IPS DF 19.7 (cell line): ENCODE measurements at places on chromosomes 4 and X.

DNA sequence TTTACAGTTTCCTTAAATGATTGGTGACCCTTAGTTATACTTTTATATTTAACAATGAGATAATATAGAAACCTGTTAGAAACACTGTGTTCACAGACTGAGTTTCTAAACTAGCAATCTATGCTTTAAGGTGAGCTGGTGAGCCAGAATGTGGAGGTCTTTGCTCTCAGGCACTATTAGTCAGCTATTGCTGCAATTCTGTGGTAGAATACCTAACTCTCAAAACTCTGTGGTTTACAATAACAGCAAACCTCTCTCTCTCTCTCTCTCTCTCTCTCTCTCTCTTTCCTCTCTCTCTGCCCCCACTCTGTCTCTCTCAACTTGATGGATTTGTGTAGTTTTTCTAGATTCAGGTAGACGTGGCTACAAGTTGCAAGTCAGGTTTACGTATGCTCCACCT, 17.6 kb upstream of the LCORL start:
- no peak for DNase-seq

GRCh38 chr4:24775032-24775605, 20.3 kb upstream of the SOD3 start:
- DNase-seq: no peak

DNA sequence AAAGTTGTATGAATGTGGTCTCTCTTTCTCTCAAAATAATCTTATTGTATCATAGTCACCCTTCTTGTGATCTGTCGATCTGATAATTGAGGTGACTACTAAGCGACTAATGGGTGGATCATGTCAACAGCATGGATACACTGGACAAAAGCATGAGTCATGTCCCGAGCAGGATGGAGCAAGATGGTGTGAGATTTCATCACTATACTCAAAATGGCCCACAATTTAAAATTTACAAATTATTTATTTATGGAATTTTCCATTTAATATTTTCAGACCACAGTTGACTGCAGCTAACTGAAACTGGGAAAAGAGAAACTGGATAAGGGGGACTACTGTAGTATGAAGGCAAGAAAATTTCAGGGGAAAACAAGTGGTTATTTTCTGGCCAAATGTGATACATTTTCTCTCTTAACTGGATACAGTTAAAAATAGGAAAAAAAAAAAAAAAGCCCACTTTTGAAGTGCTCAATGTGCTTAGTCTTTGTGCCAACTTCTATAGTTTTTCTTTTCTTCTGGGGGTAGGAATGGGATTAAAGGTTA, 25.3 kb downstream of the FAM241A start:
- no peak for DNase-seq

- no peak for DNase-seq
These were observed 11.3 kb upstream of the SETD7 start for GRCh38 chr4:139567159-139567870.

DNA sequence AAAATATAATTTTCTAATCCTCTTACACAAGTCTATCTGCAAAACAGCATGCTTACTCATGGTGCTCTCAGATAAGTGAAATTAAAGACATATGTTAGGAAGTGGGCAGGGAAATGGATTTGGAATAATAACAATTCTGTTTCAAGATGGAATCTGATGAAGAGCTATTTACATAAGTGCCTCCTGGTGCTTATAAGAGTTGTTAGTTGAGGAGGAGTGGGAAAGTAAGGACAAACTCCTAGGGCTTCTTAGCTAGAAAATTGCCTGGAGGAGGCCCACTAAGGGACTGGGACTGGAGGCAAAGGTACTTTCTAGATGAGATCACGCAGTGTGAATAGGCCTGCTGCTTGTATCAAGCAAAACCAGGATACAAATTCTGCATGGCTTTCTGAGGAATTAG, 939.8 kb downstream of the GLUD2 start:
- DNase-seq: no peak

DNA sequence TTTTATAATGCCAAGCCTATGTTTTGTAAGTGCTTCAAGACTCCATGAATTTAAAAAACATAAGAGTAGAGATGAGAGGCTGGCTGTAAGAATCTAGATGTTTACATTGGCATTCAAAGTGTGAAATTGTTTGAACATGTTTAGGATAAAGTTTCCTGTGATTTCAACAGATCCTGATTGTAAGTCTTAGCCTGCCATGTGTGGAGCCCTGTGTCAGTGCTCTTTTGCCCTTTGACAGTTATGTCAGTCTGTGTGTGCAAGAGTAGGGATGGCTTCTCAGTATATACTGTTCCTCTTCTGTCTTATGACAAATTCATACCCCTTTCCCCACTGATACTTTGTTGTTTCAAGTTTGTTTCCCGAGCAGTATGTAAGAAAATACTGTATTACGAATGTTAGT, 68.2 kb downstream of the USP9X start:
- no peak for DNase-seq

DNA sequence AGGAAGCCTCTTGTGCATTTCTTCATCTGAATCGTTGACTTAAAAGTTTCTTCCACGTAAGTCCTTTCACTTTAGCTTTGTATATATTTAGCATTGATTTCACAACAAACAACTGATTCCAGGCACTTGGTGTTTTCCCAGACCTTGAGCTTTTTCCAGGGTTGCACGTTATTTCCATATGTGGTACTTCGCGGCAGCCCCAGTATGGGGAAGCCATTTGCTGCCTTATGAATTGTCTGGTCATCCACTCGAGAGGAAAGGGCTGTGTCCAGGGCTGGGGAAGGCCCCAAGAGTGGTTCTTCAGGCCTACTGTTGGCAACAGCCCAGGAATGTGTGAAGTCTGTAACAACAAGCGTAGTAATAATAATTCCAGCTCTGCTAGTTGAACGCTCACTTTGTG, 2.8 kb upstream of the TLR8 start:
- DNase-seq: no peak

DNA sequence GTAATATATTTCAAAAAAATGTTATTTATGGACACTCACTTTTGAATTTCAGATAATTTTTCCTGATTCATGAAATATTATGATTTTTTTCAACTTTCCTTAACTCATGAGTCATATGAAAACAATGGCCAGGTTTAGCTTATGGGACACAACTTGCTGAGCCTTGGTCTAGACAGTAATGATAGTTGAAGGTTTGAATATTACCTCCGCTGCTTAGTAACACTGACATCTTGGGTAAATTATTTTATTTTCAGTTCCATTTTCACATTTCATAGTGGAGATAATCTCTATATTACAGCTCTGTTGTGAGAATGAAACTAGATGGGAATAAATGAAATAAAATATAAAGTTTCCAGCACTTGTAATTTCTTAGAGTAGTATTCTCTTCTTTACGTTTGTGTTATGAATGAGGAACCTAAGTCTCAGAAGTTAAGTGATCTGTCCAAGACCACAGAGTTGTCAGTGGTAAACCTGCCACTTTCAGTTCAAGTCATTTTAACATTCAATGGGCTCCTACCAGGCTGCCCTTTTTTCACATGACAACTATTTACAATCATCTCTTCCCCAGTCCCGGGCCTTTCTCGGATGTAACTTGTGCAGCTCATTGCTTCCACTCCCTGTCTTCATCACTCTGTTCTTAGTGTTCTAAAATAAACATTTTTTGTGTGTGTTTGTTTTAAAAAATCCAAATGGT, 46.8 kb upstream of the GC start:
- no peak for DNase-seq
